ENCODE measurements at places on chromosomes 11 and 22. TPM values are rescaled to one million over a fixed set of nuclear protein-coding genes. Genes with fewer than 3 reads are reported as not detected.

TSSC4 gene
- polyA plus RNA-seq: 43.2 TPM

PATE3 gene
- not detected for polyA plus RNA-seq

ELF5 gene
- not detected for polyA plus RNA-seq

DNAJB7 gene
- not detected for polyA plus RNA-seq

BCO2 gene
- 0.20 TPM for polyA plus RNA-seq

NXPE1 gene
- not detected for polyA plus RNA-seq

OR6T1 gene
- not detected for polyA plus RNA-seq

CRYBA4 gene
- not detected for polyA plus RNA-seq

TRIM49 gene
- polyA plus RNA-seq: not detected

BEST1 gene
- polyA plus RNA-seq: 1.4 TPM

SNX19 gene
- polyA plus RNA-seq: 31.1 TPM

MIOX gene
- polyA plus RNA-seq: not detected

LARGE2 gene
- polyA plus RNA-seq: 0.13 TPM

EIF4ENIF1 gene
- 17.2 TPM for polyA plus RNA-seq

MS4A14 gene
- not detected for polyA plus RNA-seq

MEI1 gene
- 2.6 TPM for polyA plus RNA-seq

OR4C6 gene
- polyA plus RNA-seq: not detected

IGF2 gene
- 21.8 TPM for polyA plus RNA-seq

TREH gene
- polyA plus RNA-seq: not detected

CARS1 gene
- polyA plus RNA-seq: 72.7 TPM

NLRP10 gene
- polyA plus RNA-seq: 6.5 TPM

FAM83F gene
- not detected for polyA plus RNA-seq

TH gene
- 0.10 TPM for polyA plus RNA-seq

MS4A7 gene
- not detected for polyA plus RNA-seq

TLCD5 gene
- 9.5 TPM for polyA plus RNA-seq

RAC2 gene
- 72.3 TPM for polyA plus RNA-seq

KDM4E gene
- polyA plus RNA-seq: not detected

PLEKHA7 gene
- 0.10 TPM for polyA plus RNA-seq

SHANK2 gene
- 2.2 TPM for polyA plus RNA-seq

TIMP3 gene
- polyA plus RNA-seq: 179 TPM

MICALL1 gene
- 22.3 TPM for polyA plus RNA-seq

ZBTB16 gene
- polyA plus RNA-seq: not detected

MS4A12 gene
- polyA plus RNA-seq: not detected

GGTLC2 gene
- polyA plus RNA-seq: 0.09 TPM

CDC42BPG gene
- 0.12 TPM for polyA plus RNA-seq

TEX54 gene
- polyA plus RNA-seq: not detected

CCDC15 gene
- polyA plus RNA-seq: 0.69 TPM

KLHL35 gene
- polyA plus RNA-seq: 3.3 TPM

TOMM22 gene
- polyA plus RNA-seq: 38.7 TPM

KRTAP5-9 gene
- polyA plus RNA-seq: not detected

APOA4 gene
- polyA plus RNA-seq: not detected

TYR gene
- not detected for polyA plus RNA-seq

Data from IMR-90 (cell line).